Renal pelvis (tissue), 12 donors: ENCODE measurements at places on chromosomes 6 and 20. TPM values are rescaled to one million over a fixed set of nuclear protein-coding genes. Genes with fewer than 3 reads are reported as not detected.
A peak's percentile ranks its signal among the peaks of the same experiment; 100 is the strongest.

- DNase-seq, result no peak
Observed at GRCh38 chr20:47273591-47274235, 82.8 kb downstream of the ZMYND8 start.

DNA sequence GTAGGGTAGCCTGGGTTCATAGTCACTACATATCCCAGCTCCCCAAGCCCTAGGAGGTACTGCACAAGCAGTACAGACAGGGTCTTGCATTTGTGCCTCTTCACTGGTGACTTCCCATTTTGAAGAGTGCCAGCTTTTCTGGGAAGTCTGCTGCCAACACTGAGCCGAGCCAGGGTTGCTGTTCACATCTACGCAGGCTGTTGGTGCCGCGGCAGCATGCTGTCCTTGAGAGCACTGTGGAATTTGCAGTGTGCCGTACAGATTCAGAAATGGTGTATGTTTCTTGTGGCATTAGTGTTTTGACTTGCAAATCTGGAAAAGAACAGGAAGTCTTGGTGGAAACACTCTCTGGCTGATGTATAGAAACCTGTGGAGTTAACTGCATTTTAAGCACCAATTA is 67.5 kb downstream of the JARID2 start:
- DNase-seq, result no peak

DNA sequence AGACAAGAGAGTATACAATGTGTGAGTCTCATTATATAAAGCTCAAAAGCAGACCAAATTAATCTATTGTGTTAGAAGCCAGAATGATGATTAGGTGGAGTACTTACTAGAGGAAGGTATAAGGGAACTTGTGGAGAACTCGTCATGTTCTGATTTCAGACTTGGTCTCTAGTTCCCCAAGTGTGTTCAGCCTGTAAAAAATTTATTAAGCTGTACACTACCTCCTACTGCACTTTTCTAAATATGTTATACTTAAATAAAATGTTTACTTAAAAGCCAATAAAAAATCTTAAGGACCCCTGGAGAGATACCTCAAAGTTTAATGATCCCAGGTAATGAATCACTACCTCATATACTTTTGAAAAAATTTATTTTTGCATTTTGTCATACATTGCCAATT is 130.4 kb upstream of the PLCB4 start:
- no peak for DNase-seq

DNA sequence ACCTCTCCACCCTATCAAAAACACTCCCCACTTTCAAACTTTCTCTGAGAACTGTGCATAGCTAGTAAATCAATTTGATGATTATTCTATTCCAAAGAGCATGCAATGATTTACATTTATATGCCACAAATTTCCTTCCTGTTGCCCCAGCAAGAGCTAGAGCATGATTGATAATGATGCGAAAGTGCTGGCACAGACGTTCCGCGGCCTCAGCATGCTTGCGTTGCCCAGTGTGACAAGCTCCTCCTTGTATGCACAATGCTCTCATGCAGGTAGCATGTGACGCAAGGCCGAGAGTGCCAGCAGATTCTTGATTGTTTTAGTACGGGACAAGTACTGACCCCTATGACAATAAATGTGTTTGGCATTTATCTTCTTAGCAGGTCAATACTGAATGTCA is 696.3 kb upstream of the SLC35B3 start:
- DNase-seq, result peak; percentile 19

DNA sequence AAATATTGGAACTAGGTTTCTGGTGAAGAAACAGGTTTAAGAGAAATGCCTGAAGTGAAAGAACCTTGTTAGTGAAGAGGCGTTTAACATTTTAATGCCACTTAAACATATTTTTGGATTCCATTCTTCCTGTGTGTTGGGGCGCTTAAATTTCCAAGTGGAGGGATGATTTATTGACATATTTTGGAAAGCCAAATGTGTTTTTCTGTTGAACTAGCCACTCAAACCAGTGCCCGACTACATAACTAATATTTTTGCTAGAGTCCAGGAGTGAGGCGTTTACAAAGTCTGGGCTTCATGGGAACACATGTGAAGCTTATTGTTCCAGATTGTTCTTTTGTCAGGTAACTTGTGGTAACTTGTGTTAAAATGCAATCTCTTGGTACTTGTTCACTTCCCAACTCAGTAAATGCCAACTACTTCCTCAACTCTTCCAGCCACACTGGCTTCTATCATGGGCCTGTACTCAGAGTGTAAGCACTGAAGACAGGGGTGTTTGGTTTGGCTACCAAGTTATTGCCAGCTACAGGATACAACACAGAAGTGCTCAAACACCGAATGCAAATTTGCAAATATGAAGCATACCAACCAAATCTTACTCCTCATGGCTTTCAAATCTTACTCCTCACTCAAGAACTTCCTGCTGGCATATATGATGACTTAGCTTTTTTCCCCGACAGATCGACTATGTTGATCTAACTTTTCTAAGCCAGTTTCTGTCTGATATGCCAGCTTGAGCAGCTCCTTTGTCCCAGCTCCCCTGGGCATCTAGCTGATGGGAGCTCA is 2.0 kb upstream of the ZNFX1 start:
- no peak for DNase-seq

- DNase-seq, result no peak
Observed at GRCh38 chr6:69926745-69927144, 60.4 kb downstream of the COL19A1 start.

- DNase-seq, result no peak
Observed at GRCh38 chr6:81900616-81901015, 148.1 kb upstream of the TENT5A start.

- DNase-seq, result peak; percentile 5
Observed at GRCh38 chr6:50128420-50129005, 78.8 kb upstream of the DEFB112 start.

DNA sequence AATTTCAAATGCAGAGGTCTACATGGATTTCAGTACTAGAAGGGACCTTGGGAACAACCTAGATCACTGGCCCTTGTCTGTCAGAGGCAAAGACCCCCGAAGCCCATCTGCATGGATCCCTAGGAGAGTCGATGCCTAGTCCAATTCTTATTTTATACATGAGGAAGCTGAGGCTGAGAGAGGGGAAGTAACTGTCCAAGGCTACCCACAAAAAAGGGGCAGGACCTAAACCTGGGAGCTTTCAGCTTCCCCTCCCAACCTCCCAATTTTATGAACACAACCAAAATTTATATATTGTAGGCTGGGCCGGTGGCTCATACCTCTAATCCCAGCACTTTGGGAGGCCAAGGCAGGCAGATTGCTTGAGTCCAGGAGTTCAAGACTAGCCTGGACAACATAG is 73.2 kb downstream of the TRERF1 start:
- no peak for DNase-seq

Gene WASF1
- polyA plus RNA-seq, result 50.9 TPM

Gene TXLNB
- polyA plus RNA-seq, result 1.6 TPM

Gene GLO1
- polyA plus RNA-seq, result 137 TPM
